Mesenchymal stem cell (in vitro differentiated cells and primary cell): ENCODE measurements at places on chromosomes 3 and 15.
A peak's percentile ranks its signal among the peaks of the same experiment; 100 is the strongest.

DNA sequence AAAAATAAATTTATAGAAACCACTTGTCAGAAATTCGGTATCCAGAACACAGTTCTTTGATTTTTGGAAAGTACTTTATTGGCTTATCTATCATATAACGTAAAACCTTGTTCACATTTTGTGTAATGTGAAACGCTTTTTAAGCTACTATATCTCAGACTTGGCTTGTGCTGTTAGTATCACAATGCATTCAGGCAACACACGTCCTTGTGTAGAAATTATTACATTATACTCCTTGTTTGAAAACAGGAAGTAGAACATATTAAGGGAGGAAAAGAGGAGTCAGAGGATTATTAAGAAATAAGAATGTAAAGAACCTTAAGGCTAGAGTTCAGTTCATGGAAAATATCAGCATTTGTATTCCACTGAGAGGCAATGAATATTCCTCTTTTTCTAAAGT, 1.6 kb downstream of the DNAJC13 start:
- peak; percentile 14 for DNase-seq

DNA sequence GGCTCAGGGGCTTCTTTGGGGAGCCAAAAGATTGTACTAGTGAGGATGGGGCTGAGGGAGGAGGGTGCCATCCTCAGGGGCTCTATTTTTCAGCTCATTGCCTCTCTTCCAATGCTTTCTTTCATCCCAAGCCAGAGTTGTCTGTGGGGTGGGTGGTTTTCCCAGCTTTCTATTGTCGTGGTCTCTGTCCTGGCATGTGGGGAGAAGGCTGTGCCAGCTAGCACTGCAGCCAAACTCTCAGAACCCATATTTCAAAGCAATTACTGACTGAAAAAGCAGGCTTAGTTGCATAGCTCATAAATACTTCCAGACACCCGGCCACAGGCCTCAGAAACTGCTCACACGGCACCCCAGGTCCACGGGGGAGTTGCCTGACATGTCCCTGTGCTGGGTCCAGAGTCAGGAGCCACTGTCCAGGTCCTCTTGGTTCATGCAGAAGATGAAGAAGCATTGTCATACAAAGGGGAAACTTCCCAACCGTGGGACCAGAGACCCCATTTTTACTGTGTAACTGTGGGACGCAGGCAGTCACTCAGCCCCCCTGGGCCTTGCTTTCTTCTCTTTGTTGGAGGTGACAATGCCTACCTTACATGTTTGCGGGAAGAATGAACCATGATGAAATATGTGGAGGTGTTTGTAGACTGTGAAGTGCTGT, 27.6 kb downstream of the FGD5 start:
- DNase-seq = no peak

DNA sequence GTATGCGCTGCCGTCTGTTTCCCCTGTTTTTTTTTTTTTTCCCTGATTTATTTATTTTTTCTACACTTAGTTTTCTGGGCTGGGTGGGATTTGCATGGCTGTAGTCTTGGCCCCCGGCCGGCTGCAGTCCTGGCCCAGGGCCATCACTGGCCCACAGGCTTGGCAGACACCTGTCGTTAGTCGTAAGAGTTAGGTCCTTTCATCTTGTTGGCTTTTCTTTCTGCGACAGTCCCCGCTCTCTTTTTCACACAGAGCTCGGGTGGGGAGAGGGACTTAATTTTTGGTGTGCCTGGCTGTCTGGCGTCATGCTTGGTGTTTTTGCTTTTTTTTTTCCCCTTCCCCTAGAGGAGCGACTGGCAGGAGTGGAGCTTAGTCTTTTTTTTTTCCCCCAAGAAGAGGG, 183.4 kb downstream of the KLF13 start:
- DNase-seq = no peak

GRCh38 chr3:96175500-96175899, 638.9 kb upstream of the EPHA6 start:
- DNase-seq = no peak

- DNase-seq = peak; percentile 55
These were observed 5.0 kb upstream of the AP3S2 start for GRCh38 chr15:89898614-89899294.
